ENCODE measurements at places on chromosomes 1 and 21.

- DNase-seq, result no peak
Observed at GRCh38 chr1:6030132-6030531, 15.6 kb upstream of the KCNAB2 start.

DNA sequence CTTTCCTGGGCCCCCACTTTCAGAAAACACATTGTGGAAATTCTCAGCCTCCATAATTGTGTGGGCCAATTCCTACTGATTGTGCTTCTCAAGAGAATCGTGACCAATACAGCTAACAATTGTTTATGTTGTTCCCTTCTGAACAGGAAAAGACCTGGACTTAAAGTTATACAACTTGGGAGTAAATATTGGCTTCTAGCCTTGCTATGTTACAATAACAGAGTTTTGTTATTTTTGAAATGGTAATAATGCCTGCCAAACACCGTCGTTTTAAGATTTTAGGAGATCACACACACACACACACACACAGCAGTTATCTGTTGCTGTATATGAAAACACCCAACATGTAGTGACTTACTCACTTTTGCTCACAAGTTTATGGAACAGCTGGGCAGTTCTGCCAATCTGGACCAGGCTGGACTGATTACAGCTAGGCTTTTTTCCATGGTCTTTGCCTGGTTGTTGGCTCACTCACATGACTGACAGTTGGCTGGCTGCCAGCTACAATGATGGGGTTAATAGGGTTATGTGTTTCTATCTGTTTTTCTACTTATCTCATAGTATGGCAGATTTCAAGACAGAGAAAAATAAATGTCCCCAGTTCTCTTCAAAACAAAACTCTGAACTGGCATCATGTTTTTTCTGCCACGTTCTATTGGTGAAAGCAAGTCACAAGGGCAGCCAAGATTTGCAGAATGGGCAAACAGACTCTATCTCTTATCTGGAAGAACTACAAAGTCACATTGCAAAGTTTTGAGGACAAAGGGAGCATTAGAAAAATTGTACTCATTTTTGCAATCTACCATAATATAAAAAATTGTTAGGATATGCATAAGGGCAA, 447.5 kb downstream of the NEGR1 start:
- no peak for DNase-seq

DNA sequence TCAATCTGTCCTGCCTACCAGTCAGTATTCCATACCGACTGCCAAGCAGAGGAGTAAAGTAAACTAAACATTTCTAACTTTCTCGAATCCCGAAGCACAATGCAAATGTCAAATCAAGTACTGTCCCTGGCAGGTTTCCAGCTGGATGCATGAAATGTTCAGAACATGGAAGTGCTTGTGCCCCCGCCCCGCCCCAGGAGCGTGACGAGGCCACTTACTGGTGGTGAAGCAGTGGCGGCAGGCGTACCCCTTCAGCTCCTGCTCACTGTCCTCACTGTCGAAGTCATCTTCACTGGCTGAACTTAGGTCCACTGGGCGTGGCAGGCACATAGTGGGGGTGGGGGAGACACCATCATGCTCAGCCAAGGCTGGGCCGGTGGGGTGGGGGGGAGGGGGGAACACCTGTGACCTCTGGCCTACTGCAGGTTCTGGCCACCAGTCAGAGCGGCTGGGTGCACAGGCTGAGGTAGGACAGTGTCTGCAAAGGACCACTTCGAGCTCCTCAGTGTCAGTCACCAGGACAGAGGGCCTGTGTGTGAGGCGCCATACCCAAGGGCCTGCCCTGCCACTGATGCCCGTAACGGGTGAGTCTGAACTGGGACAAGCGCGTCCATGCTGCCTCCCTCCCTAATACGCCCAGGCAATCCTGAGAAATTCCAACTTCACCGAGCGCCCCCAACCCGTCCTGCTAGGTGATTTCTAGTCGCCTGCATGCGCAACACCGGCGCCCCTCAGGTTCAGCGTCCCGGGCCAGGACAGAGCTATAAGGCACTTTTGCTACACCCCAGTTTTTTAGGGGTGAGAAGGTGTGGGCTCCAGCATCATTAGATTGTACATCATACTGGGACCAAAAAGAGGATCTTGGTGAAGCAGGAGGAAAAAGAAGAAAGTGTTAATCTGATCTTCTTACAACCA, 46.9 kb downstream of the SLC45A1 start:
- no peak for DNase-seq

DNA sequence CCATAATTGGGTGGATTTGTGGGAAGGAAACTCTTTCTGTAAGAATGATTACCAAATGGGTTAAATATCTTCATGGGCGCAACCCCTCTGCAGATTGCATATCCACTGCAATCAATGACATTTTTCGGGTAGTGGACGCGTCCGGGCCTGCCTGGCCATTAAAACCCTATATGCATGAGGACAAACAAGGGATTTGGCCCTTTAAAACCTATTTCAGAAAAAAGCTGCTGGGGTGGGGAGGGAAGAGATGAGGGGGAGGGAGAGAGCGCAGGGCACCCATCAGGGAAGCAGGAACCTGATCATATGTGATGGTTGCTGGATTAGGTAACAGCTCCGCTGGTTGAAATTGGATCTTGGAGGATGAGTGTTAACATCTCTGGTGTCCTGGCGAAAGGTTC, 228.8 kb downstream of the PBX1 start:
- no peak for DNase-seq

DNA sequence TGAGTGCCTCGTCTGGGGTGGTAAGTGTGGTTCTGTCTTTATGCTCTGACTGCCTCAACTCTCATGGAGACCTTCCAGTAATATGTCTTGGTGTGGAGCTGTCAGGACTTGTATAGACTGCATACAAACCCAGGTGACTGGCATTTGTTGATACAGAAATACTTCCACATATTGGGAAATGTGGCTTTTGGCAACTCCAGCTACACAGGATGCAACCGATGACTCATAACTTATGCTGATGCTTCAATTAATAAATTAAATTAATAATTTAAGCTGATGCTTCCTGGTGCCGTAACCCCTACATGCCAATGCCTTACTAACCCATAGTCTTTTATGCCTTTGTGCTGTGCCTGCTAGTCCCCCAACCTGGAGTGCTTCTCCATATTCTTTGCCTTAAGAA, 72.3 kb upstream of the ARTN start:
- DNase-seq, result no peak

DNA sequence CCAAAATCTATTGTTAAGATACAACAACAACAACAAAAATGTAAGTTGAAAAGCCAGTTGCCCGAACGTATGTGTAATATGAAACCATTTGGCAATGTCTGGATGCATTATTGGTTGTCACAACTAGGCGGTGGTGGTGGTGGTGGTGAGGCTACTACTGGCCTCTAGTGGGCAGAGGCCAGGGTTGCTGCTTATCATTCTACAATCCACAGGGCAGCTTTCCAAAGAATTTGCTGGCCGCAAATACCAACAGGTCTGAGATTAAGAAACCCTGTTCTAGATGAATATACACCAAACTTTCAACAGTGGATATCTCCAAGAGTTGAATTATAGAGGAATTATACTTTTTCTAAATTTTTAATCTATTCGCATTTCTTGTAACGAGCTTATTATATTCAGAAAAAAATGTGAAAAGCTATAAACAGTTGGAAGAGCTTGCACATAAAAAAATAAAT, 26.8 kb upstream of the ZNF697 start:
- no peak for DNase-seq

DNA sequence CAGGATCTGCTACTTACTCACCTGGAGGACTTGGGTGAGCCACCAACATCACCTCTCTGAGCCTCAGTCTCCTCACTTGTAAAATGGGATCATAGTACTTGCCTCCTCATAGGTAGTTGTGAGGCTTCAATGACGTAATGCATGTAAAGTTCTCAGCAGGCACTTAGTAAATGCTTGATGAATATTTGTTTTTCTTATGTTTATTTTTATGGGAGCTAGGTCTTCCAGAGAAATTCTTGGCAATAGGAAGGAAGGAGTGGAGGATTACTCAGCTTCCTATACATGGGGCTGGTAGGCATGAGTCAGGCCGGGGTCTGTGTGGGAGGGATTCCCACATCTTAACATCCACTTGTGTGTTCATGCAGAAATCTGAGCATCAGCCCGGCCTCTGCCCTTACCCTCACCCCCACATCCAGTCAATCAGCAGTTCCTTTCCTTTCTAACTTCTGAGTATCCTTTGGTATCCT, 95.4 kb upstream of the USP24 start:
- no peak for DNase-seq

GRCh38 chr1:165344736-165345135, 11.8 kb downstream of the LMX1A start:
- no peak for DNase-seq

DNA sequence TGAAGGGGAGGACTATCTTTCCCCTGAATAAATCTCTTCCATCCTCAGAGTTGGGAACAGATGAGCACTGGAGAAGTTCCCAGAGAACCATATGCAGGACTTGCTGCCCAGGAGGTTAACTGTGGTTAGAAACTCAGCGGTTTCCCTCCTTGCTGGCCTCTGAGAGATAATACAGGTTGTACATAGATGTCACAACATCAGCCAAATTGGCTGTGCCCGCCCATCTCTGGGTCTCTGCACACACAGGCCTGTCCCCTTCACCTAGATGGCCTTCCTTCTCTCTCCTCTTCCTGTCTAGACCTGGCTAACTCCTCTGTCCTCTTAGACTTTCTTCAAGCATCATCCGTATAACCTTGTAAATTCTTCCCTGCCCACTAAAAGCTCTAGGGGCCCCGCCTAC, 5.7 kb downstream of the RGS5 start:
- DNase-seq, result no peak

DNA sequence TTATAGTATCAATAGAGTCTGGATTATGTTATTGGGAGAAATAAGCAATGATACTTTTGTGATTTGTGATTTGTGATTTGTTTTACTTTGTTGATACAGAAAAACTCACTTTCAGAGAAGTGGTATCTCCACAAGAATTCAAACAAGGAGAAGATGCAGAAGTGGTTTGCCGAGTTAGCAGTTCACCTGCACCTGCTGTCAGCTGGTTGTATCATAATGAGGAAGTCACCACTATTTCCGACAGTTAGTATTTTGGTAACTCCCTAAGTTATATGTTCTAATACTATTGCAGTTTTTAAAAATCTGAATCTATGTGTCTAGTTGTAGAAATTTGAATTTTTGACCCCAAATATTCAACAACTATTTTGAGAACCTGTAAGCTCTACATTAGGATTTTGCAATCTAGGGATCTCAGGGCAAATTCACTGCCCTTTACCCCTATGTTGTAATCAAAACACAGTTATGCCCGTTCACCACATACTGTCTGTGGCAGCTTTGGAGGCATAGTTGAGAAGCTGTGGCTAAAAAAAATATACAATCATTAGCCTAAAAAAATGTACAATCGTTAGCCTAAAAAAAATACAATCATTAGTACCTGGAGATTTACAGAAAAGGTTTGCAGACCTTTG, 288.1 kb downstream of the NCAM2 start:
- DNase-seq, result no peak

GRCh38 chr1:234724516-234725176, 114.7 kb upstream of the IRF2BP2 start:
- no peak for DNase-seq

DNA sequence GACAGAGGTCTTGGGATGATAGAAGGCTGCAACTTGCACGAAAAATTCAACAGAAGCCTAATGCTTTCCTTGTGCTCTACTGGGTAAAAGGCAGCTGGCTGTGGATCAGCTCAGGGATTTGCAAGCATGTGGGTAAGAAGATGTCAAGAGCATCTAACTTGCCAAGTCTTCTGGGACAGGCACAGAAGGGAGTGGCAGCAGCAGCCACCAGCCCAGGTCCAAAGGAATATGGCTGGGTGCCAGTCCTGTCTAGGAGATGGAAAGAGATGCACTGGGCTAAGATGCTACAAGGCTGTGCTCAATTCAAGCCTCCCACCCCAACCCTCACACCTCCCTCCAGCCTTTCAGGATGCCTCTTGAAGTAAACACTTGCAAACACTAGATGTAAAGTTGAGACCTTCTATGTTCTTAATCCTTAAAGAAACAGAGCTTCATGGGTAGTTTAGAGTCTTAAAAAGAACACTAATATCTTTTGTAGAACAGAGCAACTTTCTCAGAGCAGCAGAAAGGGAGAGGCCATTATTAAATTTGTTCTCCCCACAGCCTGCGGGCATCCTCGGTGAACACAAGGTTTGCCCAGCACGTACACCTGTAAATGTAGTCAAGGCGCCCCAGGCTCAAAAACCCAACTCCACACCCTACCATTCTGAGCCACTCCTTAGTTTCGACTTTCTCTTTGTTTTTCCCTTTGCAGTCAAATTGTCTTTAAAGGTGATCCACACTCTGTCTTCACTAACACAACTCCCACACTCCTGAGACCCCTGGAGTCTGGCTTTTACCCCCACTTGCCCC, 64.6 kb upstream of the BCAR3 start:
- no peak for DNase-seq

- DNase-seq, result no peak
Observed at GRCh38 chr1:159970932-159971342, 16.9 kb upstream of the SLAMF9 start.

GRCh38 chr1:60573726-60574409, 500.3 kb upstream of the C1orf87 start:
- DNase-seq, result no peak

DNA sequence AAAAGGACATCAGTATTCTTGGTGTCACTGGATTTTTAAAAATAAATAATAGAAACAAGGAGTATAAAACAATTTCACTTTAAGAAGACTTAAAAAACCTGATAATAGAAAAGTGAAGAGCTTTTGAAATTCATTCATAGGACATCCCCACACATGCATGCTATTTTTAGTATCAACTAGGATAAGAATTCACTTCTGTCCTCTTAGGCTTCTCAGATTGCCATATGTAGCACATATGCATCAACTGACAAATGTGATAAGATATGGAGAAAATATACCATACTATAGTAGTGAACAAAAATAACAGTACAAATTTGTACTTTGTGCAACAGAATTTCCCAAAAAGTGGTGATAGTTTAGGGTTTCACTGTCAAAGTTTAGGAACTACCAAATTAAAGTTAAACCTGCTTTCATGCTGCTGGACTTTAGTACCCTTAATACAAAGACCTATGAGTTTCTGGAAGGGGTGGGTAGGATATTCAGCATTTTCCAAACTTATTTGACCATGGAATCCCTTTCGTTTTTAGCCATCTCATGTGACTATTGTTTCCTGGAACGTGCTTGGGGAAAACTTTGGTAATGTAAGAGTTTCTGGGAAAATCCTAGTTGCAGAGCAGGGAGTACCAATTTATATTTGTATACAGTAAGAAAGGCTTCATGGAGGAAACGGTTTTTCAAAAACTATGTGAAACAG, 19.8 kb downstream of the RPRD2 start:
- DNase-seq, result no peak

DNA sequence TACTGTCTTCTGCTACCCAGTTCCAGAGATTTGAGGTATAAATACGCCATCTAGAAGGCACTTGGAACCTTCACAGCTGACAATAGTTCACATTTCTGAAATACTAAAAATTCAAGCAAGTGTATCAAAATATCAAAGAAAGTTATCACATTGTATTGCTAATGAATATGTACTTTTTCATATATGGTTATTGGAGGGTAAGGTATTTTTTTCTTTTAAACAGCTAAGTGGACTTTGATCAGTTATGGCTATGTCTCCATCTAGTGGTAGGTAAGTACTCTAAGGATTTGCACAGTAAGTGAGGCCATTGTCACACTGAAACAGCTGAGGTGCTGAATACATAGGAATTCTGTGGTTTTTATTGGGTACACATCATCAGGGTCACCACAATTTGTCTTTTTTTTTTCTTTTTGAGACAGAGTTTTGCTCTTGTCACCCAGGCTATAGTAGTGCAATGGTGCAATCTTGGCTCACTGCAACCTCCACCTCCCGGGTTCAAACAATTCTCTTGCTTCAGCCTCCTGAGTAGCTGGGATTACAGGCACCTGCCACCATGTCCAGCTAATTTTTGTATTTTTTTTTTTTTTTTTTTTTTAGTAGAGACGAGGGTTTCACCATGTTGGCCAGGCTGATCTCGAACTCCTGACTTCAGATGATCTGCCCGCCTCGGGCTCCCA, 49.1 kb upstream of the CR2 start:
- DNase-seq, result no peak

Measured in WTC11 (cell line).